ENCODE measurements at places on chromosomes 12 and 14.

DNA sequence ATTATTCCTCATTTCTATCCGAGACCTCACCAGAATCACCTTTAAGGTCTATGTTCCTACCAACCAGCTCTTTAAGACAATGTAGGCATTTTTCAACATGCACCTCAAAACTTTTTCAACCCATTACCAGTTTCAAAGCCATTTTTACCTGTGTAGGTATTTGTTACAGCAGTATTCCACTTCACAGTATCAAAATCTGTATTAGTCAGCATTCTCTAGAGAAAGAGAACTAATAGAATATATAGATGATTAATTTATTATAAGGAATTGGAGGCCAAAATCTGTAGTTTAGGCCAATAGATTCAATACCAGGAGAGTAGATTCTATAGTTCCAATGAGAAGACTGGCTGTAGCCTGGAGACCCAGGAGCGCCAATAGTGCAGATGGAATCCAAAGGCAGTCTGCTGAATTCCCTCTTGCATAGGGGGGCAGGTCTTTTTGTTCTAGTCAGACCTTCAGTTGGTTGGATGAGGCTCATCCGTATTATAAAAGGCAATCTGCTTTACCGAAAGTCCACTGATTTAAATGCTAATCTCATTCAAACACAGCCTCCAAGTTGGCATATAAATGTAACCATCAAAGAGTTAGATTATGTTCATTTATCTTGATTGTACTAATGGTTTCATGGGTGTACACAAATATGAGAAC is 151.6 kb upstream of the SYT1 start:
- DNase-seq, result no peak

- no peak for DNase-seq
Observed at GRCh38 chr12:72522411-72522810, 250.2 kb downstream of the TRHDE start.

DNA sequence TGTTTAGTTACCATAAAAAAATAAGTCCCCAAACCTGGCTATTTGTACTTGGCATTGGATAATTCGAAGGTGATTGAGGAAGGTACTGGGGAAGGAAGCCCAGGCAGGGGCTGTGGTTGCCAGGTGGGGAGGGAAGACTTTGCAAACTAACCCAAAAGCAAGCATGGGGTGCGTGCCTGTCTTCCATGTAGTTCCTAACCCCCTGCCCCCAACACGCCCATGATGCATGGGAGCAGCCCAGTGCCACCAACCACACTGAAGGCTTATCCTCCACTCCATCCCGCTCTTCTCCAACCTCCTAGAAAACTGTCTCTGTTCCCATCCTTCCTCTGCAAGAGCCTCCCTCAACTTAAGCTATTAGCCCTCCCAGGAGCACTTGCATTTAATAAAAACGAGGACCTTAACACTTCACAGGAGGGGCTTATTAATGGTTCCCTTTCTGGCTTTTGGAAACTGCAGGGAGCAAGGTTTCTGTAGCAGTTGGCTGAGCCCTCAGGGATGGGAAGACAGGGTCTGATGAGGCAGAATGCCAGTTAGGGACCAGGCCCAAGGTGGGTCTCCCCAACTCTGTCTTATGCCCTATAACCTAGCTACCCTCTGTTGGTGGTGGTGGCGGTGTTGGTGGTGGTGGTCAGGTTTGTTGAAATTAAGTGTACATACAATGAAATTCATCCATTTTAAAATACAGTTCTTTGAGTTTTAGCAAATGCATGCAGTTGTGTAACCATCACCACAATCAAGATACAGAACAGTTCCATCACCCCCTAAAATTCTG is 96.0 kb downstream of the ZFP36L1 start:
- peak; percentile 73 for DNase-seq

DNA sequence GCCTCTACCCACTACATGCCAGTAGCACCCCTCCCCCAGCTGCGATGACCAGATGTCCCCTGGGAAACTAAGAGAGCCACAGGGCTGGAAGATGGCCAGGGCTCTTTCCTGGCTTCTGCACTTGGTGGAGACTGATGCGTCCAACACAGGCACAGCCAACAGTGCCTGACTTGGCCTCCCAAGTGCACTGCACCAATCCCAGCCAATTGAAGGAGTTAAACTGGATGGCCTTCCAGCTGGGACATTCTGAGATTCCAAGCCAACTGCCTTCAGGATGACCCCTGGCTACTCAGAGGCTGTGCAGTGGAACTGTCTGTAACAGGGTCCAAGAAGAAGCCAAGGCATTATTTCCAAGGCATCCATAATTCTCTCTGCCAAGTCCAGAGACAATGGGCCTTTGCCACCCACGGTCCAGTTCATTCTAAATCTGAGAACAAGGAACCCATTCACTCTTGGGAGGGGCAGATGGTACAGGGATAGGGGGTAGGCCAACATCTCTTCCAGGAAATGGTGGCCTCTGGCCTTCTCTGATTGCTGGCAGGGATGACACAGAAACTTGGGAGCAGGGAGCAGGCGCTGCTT is 35.2 kb downstream of the PRIMA1 start:
- no peak for DNase-seq

All from lower leg skin (tissue), 4 donors.